ENCODE measurements at places on chromosomes 3 and 15.

- no peak for DNase-seq
Measured at GRCh38 chr3:54165865-54166264, 43.5 kb downstream of the CACNA2D3 start.

DNA sequence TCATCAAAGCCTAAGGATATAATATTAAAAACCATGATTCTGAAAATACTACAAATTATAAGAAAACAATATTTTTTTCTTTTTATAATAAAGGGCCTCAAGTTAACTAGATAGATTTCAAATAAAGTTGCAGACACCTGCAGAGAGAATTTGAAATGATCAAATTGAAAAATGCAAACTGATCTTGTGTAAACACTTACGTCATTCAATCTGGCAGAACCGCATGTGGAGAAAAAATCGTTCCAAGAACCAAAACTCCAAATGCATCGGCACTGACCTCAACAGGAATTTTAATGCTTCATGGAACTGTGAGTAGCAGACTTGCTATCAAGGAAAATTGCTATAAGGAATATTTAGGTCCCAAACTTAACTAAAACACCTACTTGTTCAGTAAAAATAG is 17.2 kb downstream of the CPA3 start:
- DNase-seq, result no peak

DNA sequence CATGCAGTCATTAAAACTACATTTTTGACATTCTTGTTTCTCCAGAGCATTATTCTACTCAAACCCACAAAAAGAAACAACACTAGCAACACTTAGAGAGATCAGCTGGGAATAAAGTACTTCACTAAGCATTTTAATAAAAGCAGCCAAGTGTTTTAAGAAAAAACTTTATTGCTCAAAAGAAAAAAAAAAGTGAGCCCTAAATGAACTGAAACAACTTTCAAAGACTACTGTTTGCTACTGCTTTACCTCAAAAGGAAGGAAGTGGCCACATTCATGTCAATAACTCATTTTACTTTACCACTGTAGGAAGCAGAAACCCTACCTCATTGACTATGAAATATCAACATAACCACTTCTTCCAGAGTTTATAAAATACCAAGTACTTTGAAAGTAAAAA is 91.3 kb downstream of the UACA start:
- no peak for DNase-seq

- no peak for DNase-seq
Measured at GRCh38 chr3:115937054-115937453, 313.7 kb downstream of the GAP43 start.

GRCh38 chr3:122227036-122227781 is 43.7 kb downstream of the CASR start:
- no peak for DNase-seq

DNA sequence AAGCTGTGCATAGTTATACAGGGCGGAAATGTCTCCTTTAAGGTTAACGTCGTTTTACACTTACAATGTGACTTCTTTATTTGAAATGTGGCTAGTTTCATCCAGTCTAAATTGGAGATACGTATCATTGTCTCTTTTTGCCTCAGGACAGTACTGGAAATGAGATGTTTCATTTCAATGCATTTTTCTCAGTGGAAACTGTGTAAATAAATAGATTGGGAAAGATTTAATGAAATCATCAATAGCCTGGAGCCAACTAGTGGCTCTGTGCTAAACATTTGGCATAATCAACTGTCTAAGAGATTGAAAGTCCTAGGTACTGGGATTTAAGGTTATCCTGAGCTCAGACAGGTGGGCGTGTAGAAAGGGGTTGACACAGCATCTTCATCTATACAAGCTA is 691.5 kb upstream of the CCDC54 start:
- DNase-seq, result no peak

GRCh38 chr15:59371458-59372351 is 966 bp downstream of the MYO1E start:
- no peak for DNase-seq

GRCh38 chr3:32502946-32503286 is 264 bp upstream of the CMTM6 start:
- DNase-seq, result no peak

GRCh38 chr3:58635371-58636285 is 30.9 kb downstream of the FAM3D start:
- DNase-seq, result no peak

- no peak for DNase-seq
Measured at GRCh38 chr15:52557274-52557641, 11.6 kb downstream of the ARPP19 start.

DNA sequence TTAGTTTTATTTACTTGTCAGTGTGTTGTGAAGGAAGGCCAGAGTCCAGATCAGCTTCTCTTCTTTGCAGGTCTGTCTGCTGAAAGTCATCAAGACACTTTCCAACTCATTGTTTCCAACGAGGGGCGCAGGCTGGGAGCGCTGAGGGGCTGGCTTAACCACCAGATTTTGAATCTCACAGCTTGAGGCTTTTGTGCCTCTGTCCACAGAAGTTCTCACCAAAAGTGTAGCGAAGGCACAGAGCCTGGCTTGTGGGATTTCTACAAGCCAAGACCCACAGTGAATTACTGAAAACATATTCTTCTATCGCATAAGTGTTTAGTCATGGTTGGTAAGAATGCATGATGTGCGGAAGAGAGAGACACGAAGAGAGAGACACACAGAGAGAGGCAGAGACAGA is 35.2 kb downstream of the BHLHE40 start:
- no peak for DNase-seq

GRCh38 chr3:36714343-36715086 is 49.8 kb downstream of the DCLK3 start:
- DNase-seq, result no peak

DNA sequence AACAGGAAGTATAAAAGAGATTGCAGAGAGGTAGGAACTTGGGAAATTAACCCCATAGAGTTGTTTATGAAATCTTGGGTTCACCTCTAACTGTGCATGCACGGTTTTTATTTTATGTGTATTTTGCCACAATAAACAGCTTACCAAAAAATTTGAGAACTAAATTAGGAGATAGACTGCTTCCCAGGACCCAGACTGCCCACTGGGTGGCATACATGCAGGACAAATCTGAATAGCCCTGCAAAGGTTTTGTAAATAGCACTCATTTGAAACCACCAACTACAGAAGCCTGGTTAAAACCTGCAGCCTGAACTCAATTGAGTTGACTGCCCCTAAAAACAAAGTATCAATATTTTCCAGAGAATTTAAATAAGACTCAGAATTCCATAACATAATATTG is 96.4 kb upstream of the SLCO2A1 start:
- DNase-seq, result no peak

DNA sequence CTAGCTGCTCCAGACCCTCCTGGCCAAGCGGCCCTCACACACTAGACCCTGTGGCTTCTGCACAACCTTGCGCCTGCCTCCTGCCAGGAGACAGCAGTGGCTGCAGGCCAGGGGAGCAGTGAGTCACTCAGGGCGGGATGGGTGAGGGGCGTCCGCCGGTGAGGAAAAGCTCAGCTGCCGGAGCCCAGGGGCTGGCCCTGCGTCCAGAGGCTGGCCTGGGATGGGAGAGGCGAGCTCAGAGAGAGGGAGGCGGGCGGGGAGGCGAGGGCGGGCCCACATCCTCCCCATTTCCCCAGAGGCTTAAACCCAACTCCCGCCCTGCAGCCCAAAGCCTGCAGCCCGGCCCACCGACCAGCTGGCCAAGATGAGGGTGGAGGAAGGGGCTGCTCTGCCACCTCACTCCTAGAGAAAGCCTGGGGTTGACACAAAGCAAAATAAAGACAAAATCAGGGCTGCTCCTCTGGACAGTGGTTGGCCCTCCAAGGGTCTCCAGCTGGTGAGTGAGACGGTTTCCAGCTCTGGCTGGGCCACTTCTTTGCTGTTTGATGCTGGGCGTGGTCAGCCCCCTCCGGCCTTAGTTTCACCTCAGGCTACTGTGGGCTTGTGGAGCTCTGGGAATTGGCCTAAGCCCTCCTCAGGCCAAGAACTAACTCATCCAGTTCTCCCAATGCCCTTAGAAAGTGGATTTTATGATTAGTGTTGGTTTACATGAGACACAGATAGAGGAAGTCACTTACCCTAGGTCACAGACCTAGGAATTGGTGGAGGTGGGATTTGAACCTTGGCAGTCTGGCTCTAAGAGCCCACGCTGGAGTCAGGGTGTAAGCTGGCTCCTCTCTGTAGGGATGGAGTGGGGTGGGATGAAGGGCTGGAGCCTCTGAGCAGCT is 50.6 kb downstream of the IQSEC1 start:
- DNase-seq, result no peak

- no peak for DNase-seq
Measured at GRCh38 chr3:38354588-38355330, 8.2 kb downstream of the XYLB start.

DNA sequence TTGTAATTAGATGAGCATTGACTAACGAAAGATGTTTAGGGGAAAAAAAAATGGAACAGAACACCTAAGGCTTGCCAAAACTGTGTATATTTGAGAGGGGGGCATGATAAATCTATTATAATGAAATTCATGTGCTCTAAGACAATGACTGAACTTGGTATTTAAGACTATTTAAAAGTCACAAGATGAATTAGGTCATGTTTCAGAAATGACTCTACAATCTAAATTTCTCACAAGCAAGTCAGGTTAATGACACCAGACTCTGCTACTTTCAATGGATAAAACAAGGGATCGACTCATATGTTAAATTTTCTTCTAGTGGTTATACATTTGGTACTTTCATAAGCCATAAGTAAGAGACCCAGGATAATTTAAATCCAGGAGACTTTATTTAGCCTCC is 78.4 kb downstream of the DUT start:
- DNase-seq, result no peak
